ENCODE measurements at places on chromosomes 7 and 10.

- DNase-seq, result no peak
These were observed 19.4 kb upstream of the IL15RA start for GRCh38 chr10:5996696-5997095.

DNA sequence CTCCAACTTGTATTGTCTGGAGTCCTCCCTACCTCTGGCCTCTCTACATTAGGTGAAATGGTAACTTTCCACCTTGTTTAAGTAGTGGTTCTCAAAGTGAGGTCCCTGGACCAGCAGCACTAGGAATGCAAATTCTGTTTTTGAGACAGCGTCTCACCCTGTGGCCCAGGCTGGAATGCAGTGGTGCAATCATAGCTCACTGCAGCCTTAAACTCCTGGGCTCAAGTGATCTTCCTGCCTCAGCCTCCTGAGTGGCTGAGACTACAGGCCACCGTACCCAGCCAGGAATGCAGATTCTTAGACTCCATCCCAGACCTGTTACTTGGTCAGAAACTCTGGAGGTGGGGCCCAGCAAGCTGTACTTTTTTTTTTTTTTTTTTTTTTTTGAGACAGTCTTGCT, 6.8 kb upstream of the TBL2 start:
- no peak for DNase-seq

DNA sequence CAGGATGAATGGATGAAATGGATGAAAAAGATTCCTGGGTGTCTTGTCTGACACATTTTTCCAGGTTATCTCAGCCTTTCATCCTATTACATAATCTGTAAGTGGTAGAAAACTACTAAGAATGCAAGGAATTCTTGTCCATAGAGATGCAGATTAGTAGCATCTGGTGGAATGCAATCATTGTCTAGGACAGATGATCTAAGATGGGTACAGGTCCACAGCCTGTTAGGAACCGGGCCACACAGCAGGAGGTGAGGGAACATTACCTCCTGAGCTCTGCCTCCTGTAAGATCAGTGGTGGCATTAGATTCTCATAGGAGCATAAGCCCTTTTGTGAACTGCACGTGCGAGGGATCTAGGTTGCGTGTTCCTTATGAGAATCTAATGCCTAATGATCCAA, 225.0 kb downstream of the CALN1 start:
- no peak for DNase-seq

DNA sequence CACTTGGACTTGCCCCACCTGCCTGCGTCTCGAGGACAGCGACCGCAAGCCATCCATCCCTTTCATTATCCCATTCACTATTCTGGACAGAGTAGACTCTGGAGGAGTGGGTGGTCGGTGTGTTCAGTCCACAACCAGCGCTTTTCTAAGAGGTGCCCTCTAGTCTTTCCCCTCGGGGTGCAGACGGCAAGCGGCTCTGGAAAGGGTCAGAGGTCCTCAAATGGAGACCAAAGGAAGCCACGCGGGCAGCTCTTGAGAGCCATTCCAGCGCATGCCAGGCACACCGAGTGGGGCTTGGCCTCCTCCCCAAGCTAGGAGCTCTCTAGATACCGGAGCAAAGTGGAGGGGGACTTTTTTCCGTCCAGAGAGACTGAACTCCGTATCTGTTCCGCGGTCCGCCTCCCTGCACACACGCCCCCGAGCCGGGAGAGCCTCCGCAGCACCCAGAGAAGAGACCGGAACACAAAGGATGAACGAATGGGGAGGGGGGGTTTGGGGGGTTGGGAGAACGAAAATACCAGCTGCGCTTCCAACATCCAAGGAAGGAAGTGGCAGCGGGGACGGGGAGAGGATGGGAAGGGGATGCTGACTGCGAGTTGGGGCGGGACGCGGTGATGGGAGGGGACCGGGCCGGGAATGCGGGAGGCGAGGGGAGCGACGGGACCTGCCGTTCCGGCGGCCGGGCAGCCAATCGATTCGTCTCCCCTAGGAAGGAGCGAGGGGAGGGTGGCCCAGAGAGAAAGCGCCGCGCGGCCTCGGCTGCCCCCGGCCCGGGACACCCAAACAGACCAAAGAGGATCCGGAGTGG, 515 bp downstream of the GSDME start:
- DNase-seq, result no peak

DNA sequence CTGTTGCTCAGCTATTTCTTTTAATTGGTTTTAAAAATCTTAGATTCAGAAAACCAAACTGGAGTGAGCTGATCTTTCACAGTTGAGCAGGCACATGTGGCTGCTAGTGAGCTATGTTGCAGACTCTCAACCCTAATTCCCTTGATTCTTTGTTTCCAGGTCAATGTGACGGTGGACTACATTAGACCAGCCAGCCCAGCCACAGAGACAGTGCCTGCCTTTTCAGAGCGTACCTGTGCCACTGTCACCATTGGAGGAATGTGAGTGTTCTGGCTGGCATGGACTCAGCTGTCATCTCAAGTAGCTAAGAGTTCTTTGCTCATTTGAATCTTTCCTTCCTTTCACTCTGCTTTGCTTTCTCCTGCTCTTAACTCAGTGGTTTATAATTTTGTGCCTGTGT, 187.1 kb downstream of the LRRC4 start:
- DNase-seq, result no peak

GRCh38 chr10:48519481-48520183, 85.2 kb downstream of the ARHGAP22 start:
- no peak for DNase-seq

DNA sequence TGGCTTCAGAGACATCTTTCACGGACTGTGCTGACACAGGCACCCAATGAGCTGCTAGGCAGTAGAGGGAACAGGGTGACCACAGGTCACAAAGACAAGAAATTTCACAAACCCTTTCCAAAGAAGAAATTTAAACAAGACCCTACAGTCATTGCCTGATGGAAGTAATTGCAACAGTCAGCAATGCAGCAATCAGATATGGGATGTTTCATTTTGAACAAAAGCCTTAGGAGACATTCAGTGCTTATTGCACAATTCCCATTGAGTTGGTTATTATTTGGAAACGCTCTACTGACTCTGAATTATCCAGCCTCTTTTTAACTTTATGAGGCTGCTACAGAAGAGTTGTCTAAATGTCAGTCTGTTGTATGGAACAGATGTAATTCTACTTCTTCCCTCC, 85.5 kb downstream of the ETV1 start:
- no peak for DNase-seq

GRCh38 chr7:6636741-6637543, at the start of gene ZNF316:
Gene ZNF316 (plus strand): TSS chr7:6637318. CDS start chr7:6642410, 5,092 bp downstream.
- DNase-seq, result peak; percentile 26

GRCh38 chr7:112076324-112076723, 129.9 kb downstream of the DOCK4 start:
- DNase-seq, result no peak

DNA sequence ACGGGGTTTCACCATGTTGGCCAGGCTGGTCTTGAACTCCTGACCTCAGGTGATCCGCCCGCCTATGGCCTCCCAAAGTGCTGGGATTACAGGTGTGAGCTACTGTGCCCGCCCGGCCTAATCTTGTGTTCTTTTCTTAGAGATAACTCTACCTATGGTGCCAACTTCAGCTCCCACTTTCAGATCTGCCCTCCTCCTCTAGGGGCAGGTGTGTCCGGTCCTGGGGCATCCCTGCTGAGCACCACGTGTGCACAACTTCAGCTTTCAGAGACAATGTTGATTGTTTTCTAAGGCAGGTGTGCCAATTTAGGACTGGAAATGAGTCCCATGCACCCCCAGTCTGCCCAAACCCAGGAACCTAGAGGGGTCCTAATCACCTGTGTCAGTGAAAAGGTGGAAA, 18.5 kb upstream of the FXYD4 start:
- no peak for DNase-seq

GRCh38 chr7:139095194-139095659, 14.3 kb downstream of the ZC3HAV1 start:
- no peak for DNase-seq

DNA sequence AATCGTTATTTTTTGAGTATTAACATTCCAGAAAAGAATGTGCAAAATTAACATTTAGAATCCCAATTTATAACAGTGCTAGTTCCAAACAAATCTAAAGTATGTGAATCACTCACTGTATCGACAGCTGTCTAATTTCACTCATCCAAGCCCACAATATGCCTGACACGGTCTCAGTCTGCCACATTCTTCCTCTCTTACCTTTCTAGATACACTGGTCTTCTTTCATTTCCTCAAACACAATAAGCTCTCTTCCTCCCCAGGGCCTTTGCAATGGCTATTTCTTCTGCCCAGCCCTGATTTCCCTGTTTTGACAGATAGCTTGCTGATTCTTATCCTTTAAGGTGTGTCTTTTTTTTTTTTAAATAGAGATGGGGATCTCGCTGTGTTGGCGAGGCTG, 48.8 kb downstream of the UBE2H start:
- DNase-seq, result no peak

DNA sequence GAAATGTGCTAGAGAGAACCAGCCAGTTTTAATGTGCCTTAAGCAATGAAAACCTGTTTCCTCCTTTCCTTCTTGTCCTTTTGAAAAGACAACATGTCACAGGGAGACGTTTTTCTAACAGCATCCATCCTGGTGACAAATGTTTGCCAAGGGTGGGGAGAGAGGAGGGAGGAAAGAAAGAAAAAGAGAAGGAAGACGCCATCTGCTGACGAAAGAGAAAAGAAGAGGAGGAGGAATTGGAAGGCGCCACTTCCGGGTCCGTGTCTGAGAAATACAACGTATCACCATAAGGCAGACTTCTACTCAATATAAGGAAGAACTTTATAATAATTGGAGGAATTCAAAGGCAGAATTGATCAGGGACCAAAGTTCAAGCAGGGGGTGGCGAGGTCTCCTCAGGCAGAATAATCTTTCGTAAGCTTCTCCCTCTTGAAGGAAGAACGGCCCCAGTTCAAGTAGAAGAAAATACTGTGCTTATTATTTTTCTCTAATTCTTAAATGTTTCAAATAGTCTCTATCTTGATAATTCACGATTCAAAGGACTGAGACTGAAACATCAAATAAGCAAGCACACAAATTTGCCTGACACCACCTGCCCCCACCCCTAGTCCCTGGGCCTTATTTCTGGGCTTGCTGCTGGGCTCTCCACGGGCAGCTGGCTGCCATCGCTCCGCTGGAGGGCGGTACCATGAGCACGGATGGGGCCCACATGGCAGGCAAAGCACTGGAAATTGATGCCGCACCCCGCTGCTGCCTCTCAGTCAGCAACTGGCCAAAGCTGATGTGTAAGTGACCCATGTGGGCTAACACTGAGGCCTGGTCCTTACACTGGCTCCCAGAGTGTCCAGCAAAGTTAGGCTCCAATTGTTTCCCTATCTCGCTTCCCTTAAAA, 273.7 kb upstream of the KLF14 start:
- peak; percentile 88 for DNase-seq

- no peak for DNase-seq
These were observed 716.2 kb upstream of the PHF14 start for GRCh38 chr7:10257438-10257837.

DNA sequence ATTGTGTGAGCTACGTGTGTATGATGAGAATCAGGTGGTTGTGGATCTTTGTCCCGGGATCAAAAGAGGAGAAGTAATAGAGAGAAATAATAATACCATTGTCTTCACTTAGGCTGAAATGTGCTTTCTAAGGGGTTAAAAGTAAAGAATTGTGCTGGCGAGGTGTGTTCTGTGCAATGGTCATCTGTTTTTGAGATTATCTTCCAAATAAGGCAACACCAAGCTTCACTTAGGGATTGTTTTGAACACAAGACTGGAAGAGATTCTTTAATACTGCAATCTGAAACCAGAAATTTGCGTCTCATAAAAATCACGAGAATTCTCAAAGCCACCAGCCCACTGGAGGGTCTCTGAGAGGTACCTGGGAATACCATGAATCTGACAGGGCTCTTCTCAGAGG, 84.2 kb downstream of the ARID5B start:
- DNase-seq, result no peak

GRCh38 chr10:115082506-115082905, 10.7 kb upstream of the ATRNL1 start:
- DNase-seq, result no peak

GRCh38 chr10:130655313-130656186, 519.4 kb downstream of the GLRX3 start:
- DNase-seq, result no peak

DNA sequence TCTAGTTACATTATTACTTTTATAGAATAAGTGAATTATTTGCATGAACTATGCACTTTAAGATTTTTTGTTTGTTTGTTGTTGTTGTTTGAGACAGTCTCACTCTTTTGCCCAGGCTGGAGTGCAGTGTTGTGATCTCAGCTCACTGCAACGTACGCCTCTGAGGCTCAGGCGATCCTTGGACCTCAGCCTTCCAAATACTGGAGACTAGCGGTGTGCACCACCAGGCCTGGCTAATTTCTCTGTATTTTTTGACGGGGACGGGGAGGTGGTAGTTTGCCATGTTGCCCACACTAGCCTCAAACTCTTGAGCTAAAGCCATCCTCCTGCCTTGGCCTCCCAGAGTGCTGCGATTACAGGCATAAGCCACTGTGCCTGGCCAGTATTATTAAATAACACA, 29.2 kb downstream of the KCND2 start:
- no peak for DNase-seq

- no peak for DNase-seq
These were observed 144.3 kb upstream of the ADARB2 start for GRCh38 chr10:1881636-1882035.

GRCh38 chr10:61020420-61021158, 76.6 kb upstream of the RHOBTB1 start:
- DNase-seq, result no peak

DNA sequence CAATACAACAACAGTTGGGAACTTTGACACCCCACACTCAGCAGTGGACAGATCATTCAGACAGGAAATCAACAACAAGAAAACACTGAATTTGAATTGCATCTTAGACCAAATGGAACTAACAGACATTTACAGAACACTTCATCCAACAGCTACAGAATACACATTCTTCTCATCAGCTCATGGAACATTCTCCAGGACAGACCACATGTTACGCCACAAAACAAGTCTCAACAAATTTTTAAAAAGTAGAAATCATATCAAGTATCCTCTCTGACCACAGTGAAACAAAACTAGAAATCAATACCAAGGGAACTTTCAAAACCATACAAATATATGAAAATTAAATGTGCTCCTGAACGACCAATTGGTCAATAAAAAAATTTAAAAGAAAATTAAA, 212.3 kb downstream of the DNAJC1 start:
- DNase-seq, result no peak

Data from muscle of back (tissue), 13 donors.